Right ventricle myocardium inferior (tissue), 1 donor: ENCODE measurements at places on chromosomes 16 and 17. TPM values are rescaled to one million over a fixed set of nuclear protein-coding genes. Genes with fewer than 3 reads are reported as not detected.

The SNX20 gene
- total RNA-seq: 0.95 TPM

GRCh38 chr16:68040506-68041288 is 17.6 kb downstream of the DUS2 start:
- DNase-seq: peak; percentile 93

DNA sequence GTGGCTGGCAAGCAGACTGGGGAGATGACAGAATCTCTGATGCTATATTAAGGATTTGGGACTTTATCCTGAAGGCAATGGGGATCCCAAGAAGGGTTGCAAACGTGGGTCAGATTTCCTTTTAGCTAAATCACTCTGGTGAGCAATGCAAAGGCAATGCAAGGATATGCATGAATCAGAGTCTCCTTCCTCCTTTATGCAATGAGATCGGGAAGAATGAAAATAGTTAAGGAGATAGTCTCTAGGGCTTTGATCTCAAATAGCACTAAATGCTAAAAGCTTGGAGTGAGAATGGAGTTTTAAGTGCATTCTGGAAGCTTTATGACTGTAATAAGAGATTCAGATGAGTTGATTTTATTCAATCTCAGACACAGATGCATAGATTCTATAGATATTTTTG is 27.2 kb upstream of the SHISA9 start:
- DNase-seq: no peak

GRCh38 chr16:21990381-21990944 is 10.5 kb downstream of the PDZD9 start:
- DNase-seq: no peak

The CIITA gene
- total RNA-seq: 11.0 TPM

GRCh38 chr16:60371591-60371990 is 1637.5 kb upstream of the GOT2 start:
- DNase-seq: no peak

The ALOX15 gene
- 0.19 TPM for total RNA-seq

The SOST gene
- total RNA-seq: not detected

GRCh38 chr16:49516382-49517036 is 142.9 kb downstream of the C16orf78 start:
- no peak for DNase-seq
